ENCODE measurements at places on chromosomes 6 and 20. TPM values are rescaled to one million over a fixed set of nuclear protein-coding genes. Genes with fewer than 3 reads are reported as not detected.

The ADGRB3 gene
- polyA plus RNA-seq = 0.83 TPM

The CALHM6 gene
- 0.50 TPM for polyA plus RNA-seq

The PRR18 gene
- polyA plus RNA-seq = 1.5 TPM

The SNAP25 gene
- polyA plus RNA-seq = 5.2 TPM

The CAGE1 gene
- polyA plus RNA-seq = not detected
